CD4-positive, alpha-beta T cell treated with Interleukin-2 at 100 ng/mL for 4 hours (primary cell): ENCODE measurements at places on chromosomes 12 and 14.

GRCh38 chr12:47740606-47741339 lies 15.5 kb upstream of the ENDOU start:
- DNase-seq, result no peak

- DNase-seq, result no peak
These were observed 3.6 kb downstream of the AKAP6 start for GRCh38 chr14:32332415-32333316.

GRCh38 chr12:97560350-97560749 lies 97.7 kb downstream of the RMST start:
- DNase-seq, result no peak

- DNase-seq, result no peak
These were observed 215.6 kb downstream of the SLC6A15 start for GRCh38 chr12:84696908-84697540.

DNA sequence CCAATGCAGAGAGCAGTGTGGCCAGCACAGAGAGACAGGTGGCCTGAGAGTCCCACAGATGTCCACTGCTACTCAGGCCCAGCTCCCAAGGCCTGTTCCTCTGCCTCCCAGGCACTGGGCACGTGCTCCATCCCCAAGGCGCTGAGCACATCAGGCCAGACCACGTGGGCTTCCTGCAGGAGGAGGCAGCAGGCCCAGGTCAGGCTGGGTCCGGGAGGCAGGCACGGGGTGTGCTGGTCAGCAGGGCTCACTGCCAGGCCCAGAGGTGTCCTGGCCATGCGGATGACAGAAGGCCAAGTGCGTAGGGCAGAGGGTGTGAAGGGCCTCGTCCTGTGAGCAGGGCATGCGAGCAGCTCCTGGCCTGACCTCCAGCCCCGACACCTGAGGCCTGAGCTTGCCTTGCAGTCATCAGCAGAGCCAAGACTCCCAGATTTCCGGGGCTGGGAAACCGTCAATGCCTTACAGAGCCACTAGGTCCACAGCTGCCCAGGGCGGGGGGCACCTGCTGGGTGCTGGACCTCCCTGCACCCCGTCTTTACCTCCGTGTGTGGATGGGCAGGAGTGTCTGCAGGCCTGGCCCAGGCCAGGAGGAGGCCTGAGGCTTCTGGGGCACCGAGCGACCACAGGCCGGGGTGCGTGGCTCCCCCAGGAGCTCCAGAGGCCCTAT lies 14.9 kb downstream of the TRMT61A start:
- no peak for DNase-seq

- no peak for DNase-seq
These were observed 135.4 kb upstream of the CLEC14A start for GRCh38 chr14:38391334-38391733.

GRCh38 chr14:75411214-75411540 lies 16.6 kb upstream of the JDP2 start:
- no peak for DNase-seq

GRCh38 chr12:6734506-6735387 lies 10.9 kb downstream of the COPS7A start:
- no peak for DNase-seq

DNA sequence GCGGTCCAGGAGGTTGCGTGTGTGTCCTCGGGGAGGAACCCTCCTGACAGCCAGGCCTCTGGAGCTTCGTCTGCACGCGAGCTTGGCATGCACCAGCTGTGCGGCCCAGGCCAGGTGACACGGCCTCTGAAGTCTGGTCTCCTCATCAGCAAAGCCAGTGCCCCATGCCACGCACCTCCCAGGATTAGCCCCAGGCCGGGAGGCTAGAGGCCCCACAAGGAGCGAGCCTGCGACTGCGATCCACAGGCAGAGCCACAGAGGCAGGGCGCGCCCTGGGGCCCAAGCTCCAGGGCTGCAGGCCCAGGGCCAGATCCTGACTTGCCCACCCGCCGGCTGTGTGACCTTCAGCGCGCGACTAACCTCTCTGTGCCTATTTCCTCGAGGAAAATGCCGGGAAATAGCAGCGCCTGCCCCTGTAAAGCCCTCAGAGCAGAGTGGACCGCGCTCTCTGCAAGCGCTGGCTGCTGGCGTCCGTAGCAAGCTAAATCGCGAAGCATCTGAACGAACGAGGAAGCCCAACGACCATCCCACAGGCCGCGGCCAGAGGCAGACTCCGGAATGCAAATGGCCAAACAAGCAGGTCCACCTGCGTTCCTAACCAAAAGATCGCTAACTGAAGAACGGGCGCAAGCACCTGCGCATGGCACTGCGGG lies 492 bp upstream of the BTBD6 start:
- DNase-seq, result no peak

DNA sequence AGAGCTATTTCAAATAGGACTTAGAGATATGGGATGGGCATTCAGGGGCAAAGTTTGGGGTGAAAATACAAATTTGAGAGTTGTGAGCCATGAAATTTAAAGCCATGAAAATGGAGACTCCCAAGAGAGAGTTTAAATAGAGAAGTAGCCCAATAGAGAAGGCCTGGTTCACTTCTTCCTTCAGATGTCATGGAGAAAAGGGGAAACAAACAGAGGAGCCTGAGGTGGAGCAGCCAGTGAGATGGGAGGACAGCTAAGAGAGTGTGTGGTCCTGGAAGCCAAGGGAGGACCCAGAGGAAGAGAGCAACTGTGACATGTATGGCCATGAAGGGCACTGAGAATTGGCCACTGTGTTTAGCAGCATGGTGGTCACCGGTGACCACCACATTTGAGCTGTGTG lies 12.3 kb upstream of the DYNLL1 start:
- no peak for DNase-seq
